Omental fat pad (tissue), 4 donors: ENCODE measurements at places on chromosomes 6 and 20.

GRCh38 chr20:37849156-37849555, 53.8 kb upstream of the VSTM2L start:
- no peak for DNase-seq

DNA sequence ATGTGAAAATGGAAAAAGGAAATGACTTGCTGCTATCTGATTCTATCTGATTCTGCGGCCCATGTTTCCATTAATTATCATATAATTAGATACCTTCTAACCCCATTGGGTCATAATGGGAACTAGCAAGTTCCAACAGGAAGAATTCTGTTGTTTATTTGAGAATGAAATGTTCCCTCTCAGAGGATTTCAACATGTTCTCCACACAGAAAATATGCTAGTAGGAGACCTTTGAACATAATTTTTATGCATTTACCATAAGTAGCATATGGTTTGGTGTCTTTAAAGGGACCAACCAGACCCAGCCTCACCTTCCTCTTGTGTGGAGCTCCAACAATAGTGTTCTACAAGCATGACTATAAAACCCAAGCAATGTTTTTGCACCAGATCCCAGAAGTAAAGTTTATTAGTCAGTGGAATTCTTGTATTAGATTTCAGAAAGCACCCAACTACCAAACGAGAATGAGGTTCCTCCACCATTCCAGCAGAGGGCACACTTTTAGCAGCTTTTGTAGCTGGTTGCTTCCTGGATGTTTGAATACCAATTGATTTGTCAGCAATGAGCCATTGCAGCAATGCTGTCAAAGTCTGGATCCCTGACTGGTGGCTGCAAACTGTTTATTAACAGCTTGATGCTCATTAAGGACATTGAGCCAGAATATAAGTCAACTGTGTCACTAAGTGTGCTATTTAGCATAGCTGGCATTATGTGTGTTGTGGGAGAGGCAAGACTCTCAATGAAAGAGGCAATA, 143.6 kb upstream of the GJE1 start:
- no peak for DNase-seq

DNA sequence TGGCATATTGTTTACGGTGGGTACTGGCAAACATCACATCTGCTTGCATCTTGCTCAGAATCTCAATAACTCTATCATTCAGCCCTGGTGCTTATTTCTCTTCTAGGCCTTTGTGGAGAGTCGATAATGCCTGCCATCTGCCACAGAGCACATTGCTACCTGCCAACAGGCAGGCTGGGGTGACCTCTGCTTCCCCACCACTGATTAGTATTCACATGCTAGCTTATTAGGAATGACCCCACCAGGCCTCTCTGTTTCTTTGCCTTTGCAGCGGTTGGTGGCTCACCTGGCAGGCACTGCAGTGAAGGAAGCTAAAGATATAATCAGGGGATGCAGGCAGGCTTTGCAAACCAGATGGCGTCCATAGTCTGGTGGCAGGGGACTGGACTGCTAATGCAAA, 154.5 kb downstream of the MMS22L start:
- no peak for DNase-seq

- DNase-seq, result no peak
These were observed 51.3 kb upstream of the GLP1R start for GRCh38 chr6:38997128-38997761.

DNA sequence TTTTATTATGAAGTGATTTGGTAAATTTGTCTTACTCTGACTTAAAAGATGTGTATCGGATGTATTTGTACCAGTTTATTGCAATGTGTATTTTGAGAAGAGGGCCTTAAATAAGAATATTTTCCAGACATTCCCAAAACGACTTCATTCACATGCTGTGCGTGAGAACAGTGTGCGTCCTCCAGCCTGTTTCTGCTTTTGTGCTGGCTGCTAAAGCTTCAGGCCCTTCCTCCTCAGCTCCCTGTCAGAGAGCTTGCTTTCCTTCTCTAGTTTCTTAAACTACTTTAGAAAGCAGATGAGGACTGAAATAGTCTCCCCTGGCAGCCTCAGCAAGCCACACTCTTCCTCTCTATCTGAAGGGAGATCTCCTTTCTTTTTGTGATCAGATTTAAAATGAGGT, 157.8 kb downstream of the SAMD5 start:
- no peak for DNase-seq

DNA sequence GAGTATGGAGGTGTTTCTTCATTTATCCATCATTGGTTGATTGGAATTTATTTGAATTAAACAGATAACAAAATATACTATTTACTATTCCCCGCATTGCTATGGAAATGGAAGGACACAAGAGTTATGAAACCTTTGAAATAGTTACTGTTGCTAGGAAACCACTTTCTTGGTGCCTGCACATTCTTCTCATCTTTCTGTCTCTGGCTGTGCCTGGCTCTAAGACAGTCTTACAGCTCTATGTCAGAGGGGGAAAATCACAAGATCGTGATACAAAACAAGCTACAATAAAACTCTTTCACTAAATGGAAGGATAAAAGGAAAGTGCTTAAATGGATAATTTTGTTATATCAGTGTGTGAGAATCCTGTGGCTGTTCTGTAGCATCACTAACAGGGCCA, 453.0 kb downstream of the LMBRD1 start:
- DNase-seq, result no peak

GRCh38 chr6:4806337-4806725, 30.1 kb downstream of the CDYL start:
- no peak for DNase-seq

GRCh38 chr6:31035862-31036497, 25.7 kb downstream of the MUC22 start:
- no peak for DNase-seq

- no peak for DNase-seq
These were observed 84.8 kb upstream of the BTBD3 start for GRCh38 chr20:11832851-11833250.

- no peak for DNase-seq
These were observed 8.0 kb downstream of the PRDM13 start for GRCh38 chr6:99614430-99615186.

DNA sequence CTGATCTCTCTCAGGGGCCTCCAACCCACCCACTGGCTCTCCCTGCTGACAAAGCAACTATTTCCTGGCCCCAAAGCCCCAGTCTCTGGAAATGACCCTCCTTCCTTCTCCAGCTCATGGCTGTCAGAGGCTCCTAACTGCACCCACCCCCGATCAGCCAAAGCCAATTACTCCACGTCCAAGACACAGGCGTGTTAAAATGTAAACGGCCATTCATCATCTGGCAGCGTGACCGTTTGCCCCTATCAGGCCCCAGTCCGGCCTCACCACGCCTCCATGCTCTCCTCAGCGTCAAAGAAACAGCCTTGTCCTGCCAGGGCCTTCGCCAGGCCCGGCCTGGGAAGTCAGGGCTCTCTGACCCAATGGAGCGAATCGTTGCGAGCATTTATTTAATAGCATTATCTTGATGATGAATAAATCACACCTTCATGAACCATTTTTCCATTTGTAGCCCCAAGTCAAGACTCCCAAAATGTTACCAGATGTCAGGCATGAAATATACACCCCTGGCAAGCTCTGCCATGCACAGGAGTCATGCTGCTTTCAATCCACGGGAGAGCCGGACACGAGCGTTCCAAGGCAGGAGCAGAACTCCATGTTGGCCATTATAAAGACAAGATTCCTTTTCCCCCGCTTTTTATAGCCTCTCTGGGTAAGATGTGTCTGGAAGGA, 17.7 kb downstream of the RIPOR3 start:
- DNase-seq, result no peak
